NCI-H69 (cell line): ENCODE measurements at places on chromosomes 6 and 20.

DNA sequence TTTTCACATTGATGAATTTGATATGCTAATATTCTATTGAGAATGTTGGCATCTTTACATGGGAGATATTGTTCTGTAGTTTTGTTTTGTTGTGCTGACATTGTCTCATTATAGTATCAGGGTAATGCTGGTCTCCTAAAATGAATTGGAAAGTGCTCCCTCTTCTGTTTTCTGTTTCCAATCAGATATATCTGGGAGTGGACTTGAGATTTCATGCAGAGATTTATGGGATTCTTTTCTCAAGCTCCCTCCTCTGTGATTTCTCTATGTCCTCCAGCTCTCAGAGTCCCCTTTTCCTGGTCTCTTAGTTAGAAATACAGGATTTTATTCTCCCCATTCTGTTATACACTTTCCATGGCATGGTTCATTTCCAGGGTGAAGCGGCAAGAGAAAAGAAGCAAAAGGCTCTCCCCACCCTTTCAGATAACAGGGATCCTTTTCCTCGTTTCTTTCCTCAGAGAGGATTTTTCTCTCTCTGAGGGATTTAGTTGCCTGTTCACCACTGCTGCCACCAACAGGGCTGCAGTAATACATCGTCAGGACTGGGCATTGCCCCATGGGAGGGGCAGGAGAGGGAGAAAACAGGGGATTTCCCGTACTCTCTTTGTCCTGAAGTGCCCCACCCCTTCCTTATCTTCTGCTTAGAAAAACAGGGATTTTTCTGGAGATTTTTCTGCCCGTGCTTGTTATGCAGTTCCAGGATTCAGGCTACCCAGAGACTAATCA lies 59.3 kb upstream of the STMND1 start:
- DNase-seq, result peak; percentile 80

DNA sequence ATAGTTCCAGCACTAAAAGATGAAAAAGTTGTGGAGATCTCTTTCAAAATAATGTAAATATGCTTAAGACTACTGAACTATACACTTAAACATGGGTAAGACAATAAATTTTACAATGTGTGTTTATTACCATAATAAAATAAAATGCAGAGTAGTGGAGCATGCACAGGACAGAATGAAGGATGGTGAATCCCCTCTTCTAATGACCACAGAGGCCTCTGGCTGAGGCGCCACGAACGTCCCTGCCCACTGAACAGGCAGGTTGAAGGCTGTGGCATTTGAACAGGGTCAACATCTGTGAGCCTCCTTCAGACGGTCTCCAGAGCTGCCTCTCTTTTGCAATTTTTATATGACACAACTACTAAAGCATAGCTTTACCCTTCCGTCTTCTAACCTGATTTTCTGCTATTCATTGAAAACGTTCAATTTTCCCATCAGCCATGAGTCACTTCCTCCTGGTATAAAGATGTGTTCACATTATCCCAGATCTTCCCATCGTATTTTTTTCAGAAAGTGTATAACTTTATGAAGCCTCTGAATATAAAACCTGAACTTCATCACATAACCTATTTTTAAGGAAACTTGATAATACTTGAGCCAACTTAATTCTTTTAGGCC lies 37.8 kb downstream of the ADGRF4 start:
- DNase-seq, result no peak

DNA sequence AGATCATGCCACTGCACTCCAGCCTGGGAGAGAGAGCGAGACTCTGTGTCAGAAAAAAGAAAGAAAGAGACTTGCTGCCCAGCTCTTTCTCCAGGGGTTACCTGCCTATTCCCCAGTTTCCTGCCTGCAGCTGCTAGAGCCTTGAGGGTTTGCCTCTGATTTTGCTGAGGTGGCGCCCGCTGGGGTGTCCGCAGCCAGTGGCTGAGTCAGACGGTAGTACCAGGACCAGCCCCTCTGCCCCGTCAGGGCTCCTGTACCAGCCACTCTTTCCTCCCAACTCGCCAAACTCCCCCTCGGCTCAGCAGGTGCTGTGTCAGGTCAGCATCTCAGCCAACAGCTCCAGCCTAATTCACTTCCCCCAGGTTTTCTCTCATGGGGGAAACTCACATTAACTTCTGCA lies 7.4 kb upstream of the LSM14B start:
- no peak for DNase-seq

DNA sequence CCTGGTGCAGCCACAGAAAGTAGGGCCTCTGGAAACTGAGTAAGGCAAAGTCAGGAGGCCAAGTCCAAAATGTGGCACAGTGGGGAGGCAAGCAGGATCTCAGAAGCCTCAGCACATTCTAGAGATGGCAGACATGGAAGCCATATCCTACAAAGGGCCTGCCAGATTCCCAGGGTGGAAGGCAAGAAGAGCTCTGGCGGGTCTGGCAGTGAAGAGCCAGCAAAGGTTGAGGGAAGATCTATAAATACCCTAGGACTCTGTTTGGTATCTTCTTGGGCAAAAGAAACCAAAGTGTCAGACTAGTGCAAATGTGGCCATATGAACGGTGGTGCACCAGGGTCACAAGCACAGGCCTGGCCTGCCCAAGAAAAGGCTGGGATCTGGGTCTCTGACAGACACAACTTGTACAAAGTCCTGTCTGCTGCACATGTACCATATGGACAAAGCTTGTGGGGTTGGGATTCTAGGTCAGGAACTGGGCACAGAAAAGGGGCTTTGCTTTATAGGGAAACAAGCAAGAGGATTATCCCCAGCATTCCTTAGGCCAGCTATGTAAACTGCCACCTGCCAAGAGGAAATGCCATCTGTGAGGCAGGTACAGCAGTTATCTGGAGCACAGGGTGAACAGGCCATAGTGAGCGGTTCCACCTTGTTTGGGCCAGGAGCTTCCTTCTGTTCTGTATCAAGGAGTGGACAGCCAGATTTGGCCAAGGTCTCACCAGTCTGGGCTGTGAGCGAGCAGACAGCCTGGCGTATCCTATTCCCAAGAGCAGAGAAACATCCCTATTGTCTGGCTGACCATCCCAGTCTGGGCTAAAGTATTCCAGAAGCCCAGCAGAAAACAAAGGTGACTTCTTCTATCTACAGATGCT lies 36.3 kb upstream of the SLC4A11 start:
- DNase-seq, result no peak

- no peak for DNase-seq
These were observed 7.3 kb downstream of the CLDN20 start for GRCh38 chr6:155271145-155271544.

DNA sequence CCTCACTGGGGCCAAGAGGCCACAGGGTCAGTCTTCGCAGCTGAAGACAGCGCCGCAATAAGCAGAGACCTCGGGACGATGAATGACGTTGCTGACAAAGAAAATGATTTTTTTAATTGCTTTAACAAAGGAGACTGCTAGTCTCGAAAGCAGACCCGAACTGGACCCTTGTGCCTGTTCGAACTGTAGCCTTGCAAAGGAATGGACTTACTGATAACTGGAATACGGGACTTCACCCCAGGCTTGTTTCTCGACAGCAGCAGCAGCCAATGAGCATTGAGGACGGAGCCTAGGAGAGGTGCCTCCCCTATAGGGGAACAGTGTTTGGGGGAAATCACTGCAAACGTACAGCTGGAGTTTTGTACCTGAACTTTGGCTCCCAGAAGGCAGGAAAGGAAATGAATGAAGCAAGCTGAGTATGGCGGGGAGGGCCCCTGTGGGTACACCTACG lies 1.3 kb upstream of the TAF4 start:
- DNase-seq, result no peak

- DNase-seq, result no peak
These were observed 239.8 kb upstream of the SULF2 start for GRCh38 chr20:48025051-48025515.

GRCh38 chr20:51487076-51487475 lies 55.4 kb downstream of the NFATC2 start:
- no peak for DNase-seq

GRCh38 chr6:156182356-156182755 lies 594.8 kb upstream of the ARID1B start:
- peak; percentile 80 for DNase-seq

GRCh38 chr6:13457577-13457976 lies 29.8 kb downstream of the GFOD1 start:
- no peak for DNase-seq

DNA sequence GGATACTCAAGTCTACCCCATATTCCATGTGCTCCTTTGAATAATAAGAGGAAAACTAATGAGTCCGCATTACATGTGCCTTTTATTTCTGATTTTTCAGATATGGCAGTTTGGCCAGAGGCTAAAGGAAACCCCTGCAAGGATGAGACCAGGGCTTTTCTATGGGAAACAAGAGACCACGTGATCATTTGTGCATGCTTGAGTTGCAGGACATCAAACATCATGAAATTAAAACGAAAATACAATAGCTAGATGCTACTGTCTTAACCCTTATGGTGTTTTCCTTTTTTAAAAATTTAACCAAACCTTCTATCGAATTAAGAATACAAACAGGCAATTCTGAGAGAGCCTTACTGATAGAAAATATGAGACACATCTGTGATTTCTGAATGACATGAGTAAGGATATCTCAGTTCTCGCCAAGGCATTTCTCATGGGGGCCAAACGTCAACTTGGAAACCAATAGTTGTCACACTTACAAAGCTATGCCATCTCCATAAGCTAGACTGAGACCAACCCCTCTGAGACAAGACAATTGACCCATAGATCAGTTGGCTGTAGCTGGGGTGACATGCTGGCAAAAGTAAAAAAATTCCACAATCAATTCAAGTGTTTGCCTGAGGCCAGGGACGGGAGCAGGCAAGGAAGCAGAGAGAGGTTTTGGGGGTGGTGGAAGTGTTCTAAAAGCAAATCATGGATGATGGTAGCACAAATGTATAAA lies 52.8 kb downstream of the RIPOR2 start:
- DNase-seq, result no peak

DNA sequence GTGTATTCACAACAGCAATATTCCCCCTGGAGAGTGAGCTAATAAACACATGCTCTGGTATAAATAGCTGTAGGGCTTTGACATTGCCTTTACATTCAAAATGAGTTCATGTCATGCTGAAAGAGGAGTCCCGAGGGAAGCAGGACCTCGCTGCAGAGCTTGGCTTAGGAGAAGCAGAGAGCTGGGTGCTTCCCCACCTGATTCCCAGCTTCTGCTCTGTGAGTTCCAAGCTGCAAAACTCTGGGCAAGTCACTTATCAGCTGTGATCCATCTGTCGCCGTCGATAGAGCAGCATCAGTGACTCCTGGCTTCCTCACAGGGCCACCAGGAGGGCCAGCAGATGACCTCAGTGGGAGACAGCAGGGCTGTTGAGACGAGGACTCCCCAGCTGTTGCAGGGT lies 241.8 kb downstream of the ANKRD60 start:
- DNase-seq, result peak; percentile 79

GRCh38 chr6:35238843-35239289 lies 20.7 kb upstream of the ZNF76 start:
- DNase-seq, result peak; percentile 39

- no peak for DNase-seq
These were observed 1060.3 kb upstream of the CITED2 start for GRCh38 chr6:140434761-140435160.

DNA sequence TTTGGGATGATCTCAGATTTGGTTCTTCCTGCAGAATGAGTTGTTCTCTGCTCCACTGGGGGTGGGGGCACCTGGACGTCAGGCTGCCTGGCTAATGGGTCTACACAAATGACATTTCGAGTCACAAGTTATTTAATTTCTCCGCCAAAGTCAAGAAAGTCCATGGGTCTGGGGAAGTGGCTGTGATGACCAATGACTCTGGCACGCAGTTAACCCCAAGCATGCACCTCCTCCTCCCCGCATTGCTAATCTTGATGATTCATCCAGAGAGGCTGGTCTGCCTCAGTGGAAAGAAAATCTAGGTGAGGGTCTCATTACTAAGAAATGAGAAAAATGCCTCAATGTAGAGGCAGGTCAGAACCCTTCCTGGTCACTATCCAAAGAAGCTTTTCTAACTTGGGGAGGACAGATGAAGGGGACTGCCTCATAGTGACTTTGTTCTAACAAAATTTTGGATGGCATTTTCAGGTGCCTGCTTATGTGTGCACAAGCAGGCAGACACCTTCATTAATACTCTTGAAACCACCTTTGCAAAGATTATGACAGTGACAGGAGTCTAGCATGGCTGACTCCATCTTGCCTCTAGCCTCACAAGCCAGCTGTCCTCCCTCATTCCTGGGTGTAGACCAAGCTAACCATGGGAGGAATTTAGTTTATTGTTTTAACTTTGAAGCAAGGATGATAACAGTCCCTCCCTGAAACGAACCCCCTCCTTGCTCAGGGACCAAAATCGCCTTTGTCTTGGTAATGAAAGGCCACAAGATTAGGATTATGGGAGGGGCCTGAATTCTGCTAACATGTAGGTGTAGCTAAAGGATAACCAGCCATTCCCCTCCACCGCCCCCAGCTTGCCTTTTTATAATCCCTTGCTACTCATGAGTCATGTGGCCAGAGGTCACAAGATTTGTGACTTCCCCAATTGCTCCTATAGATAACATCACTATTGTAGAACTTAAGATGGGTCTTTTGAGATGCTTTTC lies 98.6 kb upstream of the MRPS10 start:
- DNase-seq, result no peak

DNA sequence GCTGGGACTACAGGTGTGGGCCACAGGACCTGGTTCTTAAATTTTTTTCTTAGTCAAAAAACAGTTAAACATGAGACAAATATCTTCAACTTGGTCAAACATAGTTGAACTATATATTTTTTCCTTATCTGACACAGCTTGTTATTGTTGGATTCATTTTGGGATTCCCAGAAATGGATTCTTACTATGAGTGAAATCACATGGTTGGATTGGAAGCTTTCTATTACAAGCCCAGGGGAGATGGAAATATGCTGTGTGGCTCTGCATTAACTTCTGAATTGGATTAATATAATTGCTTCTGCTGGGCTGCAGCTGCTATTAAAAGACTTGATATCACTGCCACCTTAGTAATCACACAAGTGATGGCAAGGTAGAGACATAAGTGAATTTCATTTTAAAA lies 126.4 kb upstream of the DUSP22 start:
- DNase-seq, result no peak

DNA sequence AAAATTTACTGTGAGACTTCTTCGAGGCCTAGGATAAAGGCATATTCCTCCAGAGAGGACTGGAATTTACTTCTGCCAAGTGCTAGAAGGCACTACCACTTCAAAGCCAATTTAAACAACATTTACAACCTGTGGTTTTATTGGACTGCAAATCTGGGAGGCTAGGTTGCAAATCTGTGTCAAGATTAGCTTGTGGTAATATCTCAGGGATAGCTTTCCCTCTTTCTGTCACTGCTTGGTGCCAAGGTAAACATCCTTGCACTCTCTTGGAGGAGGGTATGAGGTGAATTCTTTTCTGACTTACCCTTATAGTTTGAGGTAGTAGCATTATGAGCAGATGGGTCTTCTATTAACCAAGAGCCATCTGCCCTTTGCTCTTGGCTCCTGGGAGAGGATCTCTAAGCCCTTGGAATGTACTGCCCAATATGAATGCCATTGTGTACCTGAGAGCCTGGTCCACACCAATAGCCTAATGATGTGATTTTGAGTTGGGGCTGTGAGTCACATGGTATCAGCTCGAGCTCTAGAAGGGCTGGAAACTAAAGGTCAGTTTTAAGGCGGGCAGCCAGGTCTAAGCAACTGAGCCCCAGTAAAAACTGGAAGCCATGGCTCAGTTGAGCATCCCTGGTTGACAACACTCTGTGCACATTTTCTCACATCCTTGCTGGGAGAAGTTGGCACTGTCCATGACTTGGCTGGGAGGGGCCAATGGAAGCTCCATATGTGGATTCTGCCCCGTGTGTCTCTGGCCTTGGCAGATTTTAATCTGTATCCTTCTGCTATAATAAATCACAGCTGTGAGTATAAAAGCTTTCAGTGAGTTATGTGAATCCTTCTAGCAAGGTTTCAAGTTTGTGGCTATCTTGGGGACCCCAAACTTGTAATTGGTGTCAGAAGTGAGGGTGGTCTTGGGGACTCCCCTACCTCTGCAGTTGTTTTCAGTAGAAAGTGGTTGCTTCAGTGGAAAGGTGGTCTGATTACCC lies 188.1 kb downstream of the UBE3D start:
- DNase-seq, result no peak
